ENCODE measurements at places on chromosomes 3 and 15.

DNA sequence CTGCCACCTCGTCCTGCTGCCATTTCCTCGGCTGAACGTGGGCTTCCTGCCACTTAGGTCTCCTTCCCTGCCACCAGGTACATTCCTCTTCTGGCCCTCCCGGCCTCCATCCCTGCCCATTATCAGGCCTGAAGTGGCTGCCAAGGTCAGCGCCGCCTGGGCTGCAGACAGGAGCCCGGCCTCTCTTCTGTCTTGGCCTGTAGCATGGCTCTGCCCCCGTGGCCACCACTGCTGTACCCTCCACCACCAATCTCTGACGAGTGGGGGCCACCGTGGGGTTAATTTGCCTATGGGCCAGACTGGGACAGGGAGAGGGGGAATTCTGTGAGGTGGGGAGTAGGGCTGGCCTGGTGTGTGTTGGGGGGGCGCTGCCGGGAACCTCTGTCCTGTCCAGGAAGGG is 2.0 kb upstream of the BAHD1 start:
- H3K36me3 ChIP-seq = no peaks in the 10 kb centered on the region
- DNase-seq = no peak
- no peak overlapping the region for H3K4me3 ChIP-seq

GRCh38 chr3:74842141-74842540 is 227.7 kb upstream of the CNTN3 start:
- no peak for DNase-seq
- no peak overlapping the region for H3K27ac ChIP-seq
- H3K36me3 ChIP-seq = no peaks in the 10 kb centered on the region

- no peak overlapping the region for H3K27ac ChIP-seq
- H3K4me1 ChIP-seq = no peaks in the 10 kb centered on the region
- no peaks in the 10 kb centered on the region for H3K36me3 ChIP-seq
- no peak for DNase-seq
- no peak overlapping the region for H3K4me3 ChIP-seq
These were observed 308.5 kb upstream of the RASGRP1 start for GRCh38 chr15:38873158-38873557.

DNA sequence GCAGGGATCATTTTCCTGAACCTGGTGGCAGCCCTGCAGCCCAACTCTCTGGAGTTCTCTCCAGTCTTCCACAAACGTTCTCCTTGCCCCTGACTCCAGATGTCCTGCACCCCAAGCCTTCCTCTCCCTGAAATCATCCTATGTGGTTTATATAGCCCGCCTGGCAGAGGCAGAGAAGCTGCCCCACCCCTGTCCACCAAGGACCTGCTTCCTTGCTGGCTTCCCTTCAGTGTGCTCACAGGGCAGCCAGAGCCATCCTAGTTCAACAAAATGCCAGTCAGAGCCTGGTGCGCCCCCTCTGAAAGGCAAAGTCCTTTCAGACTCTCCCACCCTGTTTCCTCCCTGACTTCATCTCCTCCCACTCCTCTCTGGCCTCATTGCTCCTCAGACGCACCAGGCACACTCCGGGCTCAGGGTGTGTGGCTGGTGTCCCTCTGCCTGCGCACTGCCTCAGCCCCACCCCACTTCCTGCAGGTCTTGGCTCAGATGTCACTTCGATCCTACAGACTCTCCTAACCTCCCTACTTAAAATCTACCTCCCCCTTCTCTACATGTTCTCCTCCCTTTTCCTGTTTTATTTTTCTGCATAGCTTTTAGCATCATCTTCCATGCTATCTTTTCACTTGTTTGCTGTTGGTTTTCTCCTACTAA is 5.9 kb downstream of the KBTBD13 start:
- no peaks in the 10 kb centered on the region for H3K36me3 ChIP-seq
- H3K27me3 ChIP-seq = peaks cover 29% of the 10 kb centered on the region
- H3K27ac ChIP-seq = no peak overlapping the region
- H3K4me3 ChIP-seq = no peak overlapping the region
- peaks cover 8% of the 10 kb centered on the region for H3K4me1 ChIP-seq
- no peak for DNase-seq
